ENCODE measurements at places on chromosomes 6 and 20.

DNA sequence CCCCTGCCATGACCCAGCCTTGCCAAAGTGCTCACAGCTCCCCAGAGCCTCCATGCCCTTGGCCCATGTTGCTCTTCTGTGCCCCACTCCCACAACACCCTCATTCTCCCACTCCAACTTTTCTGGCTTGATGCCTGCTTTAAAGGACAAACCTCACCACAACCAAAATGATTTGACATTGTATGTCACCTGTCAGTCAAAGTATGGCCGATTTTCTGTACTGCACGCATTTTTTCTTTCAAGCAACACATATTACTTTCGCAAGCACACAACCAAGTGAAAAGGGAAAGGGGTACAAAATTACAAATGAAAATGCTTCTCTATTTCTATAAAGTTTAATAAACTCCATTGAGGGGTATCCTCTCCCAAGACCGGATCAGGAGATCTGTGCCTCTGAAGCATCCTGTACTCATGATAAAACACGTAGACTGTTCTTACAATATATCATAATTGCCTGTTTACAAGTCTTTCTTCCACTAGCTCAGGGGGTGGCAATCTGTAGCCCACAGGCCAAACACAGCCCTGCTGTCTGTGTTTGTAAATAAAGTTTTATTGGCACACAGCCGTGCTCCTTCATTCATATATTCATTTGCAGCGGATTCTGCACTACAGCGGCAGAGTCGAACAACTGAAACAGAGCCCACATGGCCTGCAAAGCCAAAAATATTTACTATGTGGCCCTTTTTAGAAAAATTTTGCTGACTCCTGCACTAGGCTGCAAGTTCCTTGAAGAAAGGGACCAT lies 32.5 kb downstream of the SLC22A23 start:
- DNase-seq, result no peak

DNA sequence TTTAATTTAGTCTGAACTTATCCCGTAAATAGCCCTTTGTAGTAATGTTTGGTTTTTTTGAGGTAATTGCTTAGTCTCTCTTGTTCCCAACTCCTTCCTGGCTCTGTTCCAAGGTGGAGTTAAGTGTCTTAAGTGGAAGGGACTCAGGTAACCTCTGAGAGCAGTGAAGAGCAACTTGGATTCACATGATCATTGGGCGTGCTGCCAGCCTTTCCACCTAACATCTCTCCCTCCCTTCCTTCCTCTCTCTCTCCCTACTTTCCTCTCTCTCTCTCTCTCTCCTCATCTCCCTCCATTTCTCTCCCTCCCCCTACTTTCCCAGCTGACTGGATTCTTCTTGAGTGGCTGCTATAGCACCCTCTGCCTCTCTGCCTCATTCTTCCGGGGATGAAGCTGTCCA lies 232.9 kb upstream of the SASH1 start:
- DNase-seq, result no peak

- no peak for DNase-seq
Measured at GRCh38 chr6:107032051-107032450, 4.1 kb downstream of the MTRES1 start.

DNA sequence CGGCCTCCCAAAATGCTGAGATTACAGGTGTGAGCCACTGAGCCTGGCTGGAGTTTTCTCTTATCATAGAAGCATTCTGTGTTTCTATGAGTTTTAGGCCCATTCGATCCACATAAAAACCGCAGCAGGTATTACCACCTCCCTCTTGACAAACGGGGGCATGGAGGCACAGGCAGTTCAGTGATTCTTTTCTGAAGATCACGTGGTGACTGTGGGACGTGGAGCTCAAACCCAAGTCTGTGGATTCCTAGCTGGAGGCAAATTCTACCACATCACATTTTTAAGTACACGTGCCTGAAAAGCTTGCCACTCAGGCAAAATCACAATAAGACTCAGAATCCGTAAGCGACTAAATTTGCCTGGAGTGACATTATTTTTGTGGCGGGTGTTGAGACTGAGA lies 191.3 kb downstream of the GMPR start:
- DNase-seq, result no peak

DNA sequence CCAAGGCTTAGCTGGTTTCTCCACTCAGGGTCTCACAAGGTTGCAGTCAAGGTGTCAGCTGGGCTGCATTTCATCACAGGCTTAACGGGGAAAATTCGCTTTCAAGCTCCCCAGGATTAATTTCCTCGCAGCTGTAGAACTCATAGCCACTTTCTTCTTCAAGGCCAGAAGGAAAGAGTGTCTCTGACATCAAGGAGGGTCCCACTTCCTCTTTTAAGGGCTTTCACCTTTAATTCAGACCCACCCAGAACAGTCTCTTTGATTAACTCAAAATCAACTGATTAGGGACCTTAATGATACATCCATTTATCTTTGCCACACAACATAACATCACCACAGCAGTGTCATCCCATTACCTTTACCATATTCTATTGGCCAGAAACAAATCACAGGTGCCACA lies 183.3 kb upstream of the ARID1B start:
- DNase-seq, result no peak

GRCh38 chr6:168093071-168093505 lies 14.1 kb upstream of the FRMD1 start:
- no peak for DNase-seq

GRCh38 chr6:141303907-141304306 lies 828.8 kb upstream of the GJE1 start:
- no peak for DNase-seq

DNA sequence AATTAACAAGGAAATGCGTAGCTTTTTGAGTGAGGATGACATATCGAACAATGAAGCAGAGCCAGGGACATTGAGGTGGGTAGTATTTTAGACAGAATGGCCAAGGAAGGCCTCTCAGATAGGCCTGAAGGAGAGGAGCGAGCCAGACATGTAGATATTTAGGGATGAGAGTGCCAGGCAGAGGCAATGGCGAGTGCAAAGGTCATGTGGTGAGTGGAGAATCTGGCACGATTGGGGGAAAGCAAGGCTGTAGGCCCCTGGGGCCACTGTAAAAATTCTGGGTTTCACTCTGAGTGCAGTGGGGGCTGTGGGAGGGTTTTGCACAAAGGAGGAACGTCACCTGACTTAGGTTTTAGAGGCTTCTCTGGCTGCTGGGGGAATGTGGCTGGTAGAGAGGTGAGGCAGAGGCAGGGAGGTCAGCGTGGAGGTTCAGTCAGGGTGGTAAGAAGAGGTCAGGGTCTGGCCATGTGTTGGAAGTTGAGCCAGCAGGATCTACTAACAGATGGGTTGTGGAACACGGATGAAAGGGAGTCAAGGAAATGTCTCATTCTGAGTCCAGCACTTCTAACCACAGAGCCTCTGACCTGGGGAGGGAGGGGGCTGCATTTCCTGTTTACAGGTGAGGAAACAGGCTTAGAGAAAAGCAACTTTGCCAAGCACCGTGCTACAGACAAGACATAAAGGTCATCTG lies 11.3 kb downstream of the SIRPA start:
- no peak for DNase-seq

- DNase-seq, result no peak
Measured at GRCh38 chr6:83125425-83125824, 58.0 kb downstream of the DOP1A start.

DNA sequence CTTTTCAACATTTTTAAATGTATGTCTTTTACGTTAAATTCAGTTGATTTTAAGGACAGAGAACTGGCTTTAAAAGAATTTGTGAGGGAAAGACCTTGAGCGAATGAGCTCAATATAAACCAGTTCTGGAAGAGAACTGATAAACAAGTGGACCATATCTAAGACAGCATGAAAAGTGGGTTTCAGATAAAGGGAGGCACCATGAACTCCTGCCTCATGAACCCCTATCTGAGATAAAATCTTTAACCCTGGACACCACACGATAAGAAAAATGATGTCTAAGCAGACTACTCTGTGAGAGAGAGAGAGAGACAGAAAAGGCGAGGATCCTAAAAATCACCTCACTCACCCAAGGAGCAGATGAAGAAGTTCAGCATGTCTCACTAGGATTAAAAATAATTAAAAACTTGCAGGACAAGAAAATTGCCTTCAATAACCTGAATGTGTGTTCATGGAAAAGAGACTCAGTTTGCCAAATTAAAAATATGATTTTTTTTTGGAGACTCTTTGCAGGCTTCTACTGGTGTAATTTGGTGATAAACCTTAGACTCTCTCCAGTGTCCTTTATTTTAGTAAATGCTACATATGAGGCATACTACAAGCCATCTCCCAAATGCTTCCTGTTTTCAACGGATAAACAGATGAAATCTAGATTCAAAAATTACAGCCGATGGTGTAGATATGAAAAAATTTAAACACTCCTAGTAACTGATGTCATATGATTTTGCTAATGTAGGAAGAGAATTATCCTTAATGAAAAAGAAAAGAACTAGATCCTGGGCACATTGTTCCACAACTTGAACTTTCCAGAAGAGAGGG lies 299.5 kb downstream of the ADGB start:
- DNase-seq, result no peak

GRCh38 chr6:41626917-41627316 lies 11.4 kb upstream of the MDFI start:
- DNase-seq, result no peak

- no peak for DNase-seq
Measured at GRCh38 chr6:106885679-106886078, 88.8 kb downstream of the CD24 start.

GRCh38 chr6:39634646-39635341 lies 90.4 kb downstream of the KIF6 start:
- DNase-seq, result no peak

DNA sequence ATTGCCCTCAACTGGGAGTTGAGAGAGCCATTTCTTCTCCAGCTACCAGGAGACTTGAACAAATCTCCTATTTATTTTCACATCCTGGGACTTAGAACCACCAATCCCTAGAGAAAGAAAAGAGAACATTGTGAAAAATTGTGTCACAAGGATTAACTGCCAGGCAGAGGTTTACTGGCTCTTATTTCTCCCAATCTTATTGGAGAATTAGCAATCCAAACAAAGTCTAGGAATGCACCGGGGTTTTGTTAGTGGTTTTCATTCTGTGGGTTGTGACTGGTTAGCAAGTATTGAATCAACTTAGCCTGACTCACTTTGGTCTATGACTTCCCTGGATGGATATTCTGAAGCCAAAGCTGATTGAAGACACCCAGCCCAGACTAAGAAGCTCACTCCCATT lies 21.2 kb upstream of the ENPP5 start:
- peak; percentile 16 for DNase-seq

- no peak for DNase-seq
Measured at GRCh38 chr6:22227824-22228610, 68.8 kb downstream of the PRL start.

- DNase-seq, result no peak
Measured at GRCh38 chr6:160461641-160462040, 113.5 kb downstream of the SLC22A3 start.

GRCh38 chr6:56490993-56491392 lies 151.7 kb downstream of the DST start:
- DNase-seq, result no peak

- DNase-seq, result no peak
Measured at GRCh38 chr20:57528148-57528547, 3.2 kb upstream of the CTCFL start.

DNA sequence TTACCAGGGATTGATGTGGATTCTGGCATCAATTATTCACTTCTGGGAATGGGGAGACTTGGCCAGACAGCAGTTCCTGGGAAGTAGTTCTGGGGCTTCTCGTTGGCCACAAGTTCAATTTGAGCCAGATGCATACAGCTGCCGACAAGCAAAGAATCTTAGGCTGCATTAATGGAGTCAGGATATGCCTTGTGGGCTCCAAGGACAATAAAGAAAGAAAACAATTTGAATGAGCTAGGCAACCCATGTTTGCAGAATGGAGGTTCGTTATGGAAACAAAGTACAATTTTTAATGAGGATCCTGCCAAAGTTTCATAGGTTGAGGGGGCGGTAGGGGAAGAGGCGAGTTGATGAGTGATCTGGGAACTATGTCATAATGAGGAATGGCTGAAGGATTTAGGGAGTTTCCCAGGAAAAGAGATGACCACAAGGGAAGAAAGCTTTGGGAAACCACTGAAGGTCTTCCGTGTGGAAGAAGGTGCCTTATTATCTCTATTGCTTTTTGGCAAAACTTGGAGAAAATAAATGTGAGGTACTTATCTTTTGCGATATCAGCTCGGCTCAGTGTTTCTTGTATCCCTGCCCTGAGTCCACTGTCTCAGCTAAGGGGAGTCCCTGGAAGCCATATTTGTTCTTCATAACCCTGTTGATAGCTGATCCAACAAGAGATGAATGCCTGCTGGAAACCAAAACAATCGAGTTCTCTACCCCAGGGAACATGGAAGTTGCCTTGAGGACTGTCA lies 181.0 kb upstream of the ZNF217 start:
- peak; percentile 85 for DNase-seq

GRCh38 chr6:235763-236360 lies 56.4 kb upstream of the DUSP22 start:
- DNase-seq, result no peak

DNA sequence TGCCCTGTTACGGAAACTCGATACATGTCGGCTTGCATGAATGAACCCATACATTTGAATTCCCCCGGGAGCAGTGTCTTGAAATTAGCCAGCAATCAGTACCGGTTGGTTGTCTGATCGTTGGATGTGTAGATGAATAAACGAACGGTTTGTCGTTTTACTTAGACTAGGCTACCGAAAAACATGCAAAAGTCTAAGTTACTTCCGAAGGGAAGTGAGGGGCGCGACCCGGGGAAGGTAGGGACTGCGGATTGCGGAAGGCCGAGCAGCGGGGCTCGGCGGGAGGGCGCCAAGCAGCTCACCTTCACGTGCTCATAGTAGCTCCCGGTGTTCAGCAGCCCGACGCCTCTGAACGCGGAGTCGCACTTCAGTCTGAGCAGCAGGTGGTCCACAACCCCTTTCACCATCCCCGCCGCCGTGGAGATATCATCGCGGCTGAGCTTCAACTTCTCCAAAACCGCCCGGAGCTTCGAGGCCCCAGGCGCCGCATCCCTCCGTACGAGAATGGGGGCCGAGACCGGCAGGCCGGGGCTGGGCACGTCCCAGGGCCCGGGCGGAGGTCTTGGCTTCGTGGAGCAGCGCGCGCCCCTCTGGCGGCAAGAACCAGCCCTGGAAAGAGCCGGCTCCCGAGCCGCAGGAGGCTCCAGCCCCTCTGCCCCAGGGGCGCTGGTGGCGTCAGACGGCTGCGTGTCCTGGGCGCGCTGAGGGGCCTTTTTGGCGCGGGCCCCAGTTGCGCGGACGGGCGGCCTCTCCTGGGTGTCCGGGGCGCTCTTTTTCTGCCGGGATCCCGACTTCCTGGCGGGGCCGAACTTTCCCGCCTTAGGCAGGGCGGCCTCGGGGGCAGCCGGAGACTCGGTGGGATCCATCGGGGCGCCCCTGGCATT lies 632 bp downstream of the CGAS start:
- DNase-seq, result no peak

- DNase-seq, result no peak
Measured at GRCh38 chr6:122567034-122567433, 43.2 kb upstream of the PKIB start.

GRCh38 chr6:164396071-164397047 lies 913.0 kb downstream of the C6orf118 start:
- DNase-seq, result no peak
